Tongue (tissue), 3 donors: ENCODE measurements at places on chromosomes 3 and 15.
A peak's percentile ranks its signal among the peaks of the same experiment; 100 is the strongest.

- no peak for DNase-seq
These were observed 5.0 kb downstream of the SUCNR1 start for GRCh38 chr3:151878465-151878864.

DNA sequence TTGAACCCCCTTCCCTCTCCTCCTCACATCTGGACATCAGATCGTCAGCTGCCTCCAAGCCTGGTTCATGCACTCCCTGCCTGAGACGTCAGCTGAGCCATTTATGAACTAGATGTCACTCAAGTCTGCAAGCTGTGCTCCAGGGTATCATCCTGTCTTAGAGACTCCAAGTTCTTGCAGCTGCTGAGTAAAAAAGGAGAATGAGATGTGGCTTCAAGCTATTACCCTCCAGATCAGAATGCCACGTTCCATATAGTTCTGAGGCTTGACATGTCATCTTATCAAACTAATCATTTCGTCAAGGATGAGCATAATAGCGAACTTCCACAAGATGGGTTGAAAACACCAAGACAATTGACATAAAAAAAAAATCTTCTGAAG is 766.3 kb downstream of the TBL1XR1 start:
- peak; percentile 19 for DNase-seq

DNA sequence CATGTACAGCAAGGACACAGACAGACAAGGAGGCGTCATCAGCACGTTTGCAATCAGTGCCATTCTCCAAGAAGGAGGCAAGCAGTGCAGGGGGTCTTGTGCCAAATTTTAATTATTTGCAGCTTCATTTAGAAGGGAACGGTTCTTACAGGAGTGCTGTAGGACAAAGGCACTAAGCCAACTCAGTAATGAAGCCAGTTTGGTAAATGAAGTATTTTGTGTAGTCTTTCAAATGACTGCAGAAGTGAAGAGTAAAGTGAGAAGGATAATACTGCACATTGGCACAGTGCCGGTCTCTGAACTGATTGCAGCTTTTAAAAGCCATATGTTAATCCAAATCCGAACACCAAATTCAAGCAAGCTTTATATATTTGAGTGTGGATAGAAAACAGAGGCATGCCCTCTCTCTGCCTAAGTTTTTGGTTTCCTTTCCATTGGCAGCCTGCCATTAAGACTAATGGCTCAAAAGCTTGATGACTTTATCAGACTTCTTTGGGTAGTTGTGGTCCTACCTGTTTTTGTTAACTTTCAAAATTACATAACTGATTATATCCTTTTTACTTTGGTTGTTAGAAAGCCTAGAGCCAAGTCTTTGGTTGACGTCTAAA is 101.3 kb downstream of the SENP2 start:
- DNase-seq: peak; percentile 43

DNA sequence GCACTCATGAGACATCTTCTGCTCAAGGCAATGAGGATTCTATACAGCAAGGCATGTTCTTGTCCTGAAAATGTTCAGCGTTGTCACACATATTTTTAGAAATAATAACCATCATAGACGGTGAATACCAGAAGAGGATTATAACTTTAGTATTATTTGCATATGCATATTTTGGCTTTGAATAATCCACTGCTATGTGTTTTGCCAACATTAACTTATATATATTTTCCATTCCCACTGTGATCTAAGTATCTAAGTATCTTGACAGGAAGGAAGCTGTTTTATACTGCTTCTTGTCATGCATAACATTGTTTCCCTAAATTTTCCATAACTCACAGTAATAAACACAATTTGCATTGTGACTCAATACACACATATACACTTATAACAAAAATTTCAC is 509.5 kb downstream of the TBL1XR1 start:
- no peak for DNase-seq

- DNase-seq: no peak
These were observed 524.5 kb upstream of the TGFBR2 start for GRCh38 chr3:30081904-30082303.

DNA sequence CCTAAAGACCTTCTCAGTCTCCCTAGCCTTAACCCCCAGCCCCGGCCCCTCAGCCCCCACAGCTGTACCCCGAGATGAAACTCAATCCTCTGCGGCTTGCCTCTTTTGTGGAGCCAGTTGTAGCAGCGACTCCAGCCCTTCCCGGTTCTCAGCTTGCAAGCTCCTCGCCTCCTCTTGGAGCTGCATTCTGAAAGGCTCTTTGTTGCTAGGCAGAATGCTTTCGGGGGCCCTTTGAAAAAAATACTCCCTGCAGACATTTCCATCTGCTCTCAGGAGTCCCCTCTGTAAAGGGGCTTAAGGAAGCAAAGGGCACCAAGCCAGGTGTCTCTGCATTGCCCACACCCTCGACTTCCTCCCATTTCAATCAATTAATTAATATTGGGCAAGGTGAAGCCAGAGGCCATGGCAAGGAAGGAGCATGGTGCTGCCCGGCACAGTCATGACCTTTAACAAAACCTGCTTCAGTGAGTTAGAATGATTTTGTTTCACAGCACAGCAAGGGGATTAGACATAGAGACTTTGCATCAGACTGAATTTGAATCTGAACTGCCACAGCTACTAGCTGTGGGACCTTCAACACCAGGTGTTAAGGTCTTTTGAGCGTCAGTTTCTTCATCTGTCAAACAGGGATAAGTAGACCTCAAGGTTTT is 65.5 kb downstream of the SRGAP3 start:
- DNase-seq: peak; percentile 91

- DNase-seq: no peak
These were observed 195.7 kb upstream of the ATP11B start for GRCh38 chr3:182597621-182598041.

- DNase-seq: peak; percentile 9
These were observed 132.2 kb upstream of the BNIP2 start for GRCh38 chr15:59821286-59821685.

DNA sequence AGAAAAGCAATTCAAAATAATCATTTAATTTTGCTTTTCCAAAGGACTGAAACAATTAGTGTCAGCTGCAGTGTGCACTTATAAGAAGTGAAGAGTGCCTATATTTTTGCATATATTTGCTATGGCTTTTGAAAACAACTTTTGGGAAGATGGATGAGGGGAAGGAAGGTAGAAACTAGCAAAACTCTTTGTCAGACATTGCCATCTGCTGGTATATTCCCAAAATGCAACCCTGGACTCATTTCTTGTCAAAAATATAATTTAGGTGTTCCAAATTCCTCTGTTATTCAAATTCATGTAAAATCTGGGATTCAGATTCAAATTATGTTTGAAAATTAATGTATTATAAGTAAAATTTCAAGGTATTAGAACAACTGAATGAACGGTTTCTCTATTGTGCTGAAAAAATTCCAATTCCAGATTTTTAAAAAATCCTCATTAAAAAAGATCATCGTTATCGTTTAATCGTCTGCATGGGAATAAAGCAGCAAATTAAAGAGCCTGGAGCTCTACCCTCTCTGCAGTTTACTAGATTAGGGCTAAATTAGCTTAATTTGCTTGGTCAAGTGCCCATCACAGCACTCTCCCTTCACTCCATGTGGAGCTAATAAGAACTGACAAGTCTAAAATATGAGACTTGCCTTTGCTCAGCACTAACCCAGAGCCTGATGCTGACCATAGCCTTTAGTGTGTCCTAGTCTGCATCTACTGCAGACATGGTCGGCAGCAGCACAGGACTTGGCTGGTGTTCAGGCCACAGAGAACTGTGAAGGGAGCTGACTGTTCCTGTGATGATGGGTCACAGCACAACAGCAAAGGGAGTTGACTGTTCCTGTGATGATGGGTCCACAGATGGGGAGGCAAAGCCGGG is 67.9 kb upstream of the MITF start:
- DNase-seq: peak; percentile 85

GRCh38 chr3:184506561-184506991 is 55.0 kb upstream of the EPHB3 start:
- DNase-seq: peak; percentile 52

GRCh38 chr3:120350401-120350941 is 1.3 kb upstream of the LRRC58 start:
- DNase-seq: peak; percentile 17

DNA sequence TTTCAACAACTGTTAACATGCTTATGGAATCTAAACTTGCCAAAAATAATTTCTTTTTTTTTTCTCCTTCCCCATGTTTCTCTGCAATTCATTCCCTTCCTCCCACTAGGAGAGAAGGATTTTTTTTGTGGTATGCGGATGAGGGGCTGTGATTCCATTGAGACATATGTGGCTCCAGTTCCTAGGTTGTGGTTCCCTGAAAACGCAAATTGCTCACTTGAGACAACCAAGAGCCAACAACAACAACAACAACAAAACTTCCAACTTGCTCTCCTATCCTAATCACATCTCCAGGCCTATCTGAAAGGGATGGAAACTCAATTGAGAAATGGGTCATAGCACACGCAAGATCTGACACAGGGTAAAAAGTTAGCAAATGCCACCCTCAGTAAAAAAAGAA is 406.5 kb upstream of the TGFBR2 start:
- peak; percentile 20 for DNase-seq

- no peak for DNase-seq
These were observed 83.9 kb upstream of the FAM98B start for GRCh38 chr15:38369936-38370478.

DNA sequence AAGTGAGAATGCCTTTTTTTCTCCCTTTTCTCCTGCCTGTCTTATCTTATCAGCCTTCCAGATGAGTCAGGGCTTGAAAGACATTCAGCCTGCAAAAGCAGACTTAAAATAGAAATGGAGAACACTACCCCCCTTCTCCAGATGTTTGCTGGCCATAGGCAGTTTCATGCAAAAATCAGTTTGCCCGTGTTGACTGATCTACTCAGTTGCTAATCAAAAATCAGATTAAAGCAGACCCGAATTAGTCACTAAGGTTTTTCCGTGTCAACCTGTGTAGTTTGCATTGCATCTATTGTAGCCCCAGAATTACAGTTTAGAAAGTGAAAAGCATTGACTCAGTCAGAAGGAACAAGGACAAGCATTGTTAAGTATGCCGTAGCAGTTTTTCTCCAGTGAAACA is 56.2 kb downstream of the IL5RA start:
- DNase-seq: no peak

DNA sequence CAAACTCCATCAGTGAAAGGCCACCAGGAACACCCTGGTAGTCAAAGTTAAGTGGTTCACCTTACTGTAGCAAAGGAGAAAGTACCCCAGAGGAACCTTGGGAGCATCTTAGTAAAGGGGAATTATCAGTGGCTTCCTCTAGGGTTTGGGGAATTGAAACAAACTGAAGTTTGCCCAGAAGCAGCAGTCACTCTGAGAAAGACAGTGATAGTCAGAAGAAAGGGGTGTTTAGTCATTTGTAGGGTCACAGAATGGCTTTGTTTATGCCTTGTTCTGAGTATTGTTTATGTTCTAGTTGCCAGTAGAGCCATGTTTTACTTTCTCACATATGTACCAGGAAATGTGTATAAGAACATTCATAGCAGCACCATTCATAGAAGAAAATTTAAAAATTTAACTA is 93.8 kb downstream of the FHIT start:
- no peak for DNase-seq

- DNase-seq: no peak
These were observed 70.5 kb upstream of the GOLGA8B start for GRCh38 chr15:34653992-34654391.

- no peak for DNase-seq
These were observed 167.3 kb downstream of the NECTIN3 start for GRCh38 chr3:111238885-111239284.

DNA sequence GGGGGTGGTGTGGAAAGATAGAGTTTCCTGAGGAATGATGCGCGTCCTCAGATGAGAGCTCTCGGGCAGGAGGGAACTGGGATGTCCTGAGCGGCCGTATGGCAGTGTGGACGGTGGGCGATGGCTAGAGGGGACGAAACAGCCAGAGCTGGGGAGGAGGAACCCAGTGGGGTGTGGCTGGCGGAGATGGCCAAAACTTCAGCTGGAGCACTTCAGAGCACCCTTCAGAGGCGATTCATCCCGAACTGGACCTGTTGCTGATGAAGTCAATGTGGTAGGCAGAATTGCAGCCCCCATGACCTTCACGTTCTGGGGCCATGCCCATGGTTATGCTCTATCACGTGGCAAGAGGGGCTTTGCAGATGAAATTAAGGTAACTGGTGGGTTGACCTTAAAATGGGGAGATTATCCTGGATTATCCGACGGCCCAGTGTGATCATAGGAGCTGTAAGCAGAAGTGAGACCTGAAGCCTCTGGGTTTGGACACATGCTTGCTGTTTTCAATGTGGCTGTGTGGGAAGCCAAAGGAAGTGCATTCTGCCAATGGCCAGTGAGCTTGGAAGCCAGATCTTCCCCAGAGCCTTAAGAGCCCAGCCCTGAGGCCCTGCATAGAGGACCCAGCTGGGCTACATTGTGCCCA is 52.3 kb downstream of the ATP1B3 start:
- DNase-seq: no peak

GRCh38 chr3:86794361-86795065 is 196.4 kb downstream of the VGLL3 start:
- peak; percentile 47 for DNase-seq

- peak; percentile 79 for DNase-seq
These were observed 836.2 kb downstream of the AGBL1 start for GRCh38 chr15:86915811-86916331.

GRCh38 chr15:90838139-90838538 is 30.2 kb upstream of the FURIN start:
- no peak for DNase-seq

- DNase-seq: no peak
These were observed 61.8 kb upstream of the P3H2 start for GRCh38 chr3:190182418-190183043.

GRCh38 chr3:37039161-37039846 is 46.0 kb downstream of the MLH1 start:
- DNase-seq: no peak

GRCh38 chr15:29115093-29115991 is 154.3 kb downstream of the NSMCE3 start:
- DNase-seq: peak; percentile 50

GRCh38 chr3:171123915-171124314 is 97.4 kb upstream of the SLC2A2 start:
- no peak for DNase-seq

DNA sequence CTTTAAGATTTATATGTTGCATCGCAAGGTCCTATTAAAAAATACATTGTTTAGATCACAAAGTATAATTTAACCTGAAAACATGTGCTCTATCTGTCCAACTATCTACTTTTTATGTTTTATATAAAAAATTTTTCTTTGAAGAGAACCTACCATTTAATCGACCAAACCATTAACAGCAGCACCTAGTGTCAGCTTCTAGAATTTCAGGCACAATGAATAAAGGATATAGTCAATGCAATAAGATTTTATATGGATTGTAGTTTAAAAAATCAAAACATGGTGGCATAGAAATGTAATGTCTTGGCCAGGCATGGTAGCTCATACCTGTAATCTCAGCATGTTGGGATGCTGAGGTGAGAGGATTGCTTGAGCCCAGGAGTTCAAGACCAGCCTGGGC is 313.7 kb downstream of the GAP43 start:
- no peak for DNase-seq

DNA sequence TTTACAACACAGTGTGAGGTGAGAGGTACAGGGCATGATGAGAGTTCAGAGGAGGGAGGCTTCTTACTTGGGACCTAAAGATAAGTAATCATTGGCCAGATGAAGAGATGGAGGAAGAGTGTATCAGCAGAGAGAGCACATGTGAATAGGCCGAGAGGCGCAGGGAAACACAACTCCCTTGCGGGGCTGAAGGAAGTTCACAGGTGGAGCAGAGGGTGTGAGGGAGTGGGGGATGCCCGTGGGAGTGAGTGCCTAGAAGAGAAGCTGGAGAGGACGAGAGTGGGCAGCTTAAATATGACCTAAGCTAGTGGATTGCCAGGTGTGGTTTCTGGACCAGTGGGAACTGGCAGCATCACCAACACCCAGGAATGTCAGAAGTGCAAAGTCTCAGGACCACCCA is 98.2 kb upstream of the TBC1D5 start:
- DNase-seq: no peak
